ENCODE measurements at places on chromosomes 5 and 9. TPM values are rescaled to one million over a fixed set of nuclear protein-coding genes. Genes with fewer than 3 reads are reported as not detected.
A peak's percentile ranks its signal among the peaks of the same experiment; 100 is the strongest.

GRCh38 chr5:137954131-137954879, 65.0 kb downstream of the PKD2L2 start:
- H3K4me3 ChIP-seq, result no peak overlapping the region
- peaks cover 2% of the 10 kb centered on the region for H3K4me1 ChIP-seq
- H3K27me3 ChIP-seq, result no peaks in the 10 kb centered on the region
- DNase-seq, result peak; percentile 62

Gene CYSTM1
- total RNA-seq, result 32.1 TPM

Gene ITK
- total RNA-seq, result 1.5 TPM

Gene CDH9
- not detected for total RNA-seq

- no peaks in the 10 kb centered on the region for H3K36me3 ChIP-seq
- H3K27me3 ChIP-seq, result no peaks in the 10 kb centered on the region
- H3K4me1 ChIP-seq, result no peaks in the 10 kb centered on the region
- DNase-seq, result no peak
Observed at GRCh38 chr5:58849921-58850667, 267.2 kb downstream of the RAB3C start.

- no peaks in the 10 kb centered on the region for H3K36me3 ChIP-seq
- no peaks in the 10 kb centered on the region for H3K4me1 ChIP-seq
- no peaks in the 10 kb centered on the region for H3K27me3 ChIP-seq
- no peak overlapping the region for H3K27ac ChIP-seq
- DNase-seq, result no peak
Observed at GRCh38 chr5:144191998-144192397, 21.3 kb downstream of the KCTD16 start.

DNA sequence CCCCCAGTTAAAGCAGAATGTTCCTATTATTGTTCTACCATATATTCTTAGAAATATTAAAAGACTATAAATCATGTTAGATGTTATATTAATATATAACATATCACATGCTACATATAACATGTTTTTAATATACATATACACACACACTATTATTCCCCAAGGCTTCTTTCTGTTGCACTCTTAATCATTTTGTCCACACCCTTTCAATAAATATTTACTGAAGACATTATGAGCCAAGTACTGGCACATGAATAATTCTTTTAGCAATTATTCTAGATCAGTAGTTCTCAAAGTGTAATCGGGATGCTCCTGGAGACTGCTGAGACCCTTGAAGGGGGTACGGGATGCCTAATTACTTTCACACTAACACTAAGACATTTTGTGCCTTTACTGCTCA, 143.9 kb downstream of the GNAQ start:
- DNase-seq, result no peak
- H3K27ac ChIP-seq, result no peak overlapping the region
- H3K36me3 ChIP-seq, result no peaks in the 10 kb centered on the region
- no peak overlapping the region for H3K4me3 ChIP-seq
- H3K4me1 ChIP-seq, result peaks cover 3% of the 10 kb centered on the region
- H3K27me3 ChIP-seq, result no peaks in the 10 kb centered on the region

- no peaks in the 10 kb centered on the region for H3K36me3 ChIP-seq
- H3K27ac ChIP-seq, result no peak overlapping the region
- DNase-seq, result no peak
- no peaks in the 10 kb centered on the region for H3K27me3 ChIP-seq
Observed at GRCh38 chr9:17839776-17840175, 260.9 kb downstream of the SH3GL2 start.

DNA sequence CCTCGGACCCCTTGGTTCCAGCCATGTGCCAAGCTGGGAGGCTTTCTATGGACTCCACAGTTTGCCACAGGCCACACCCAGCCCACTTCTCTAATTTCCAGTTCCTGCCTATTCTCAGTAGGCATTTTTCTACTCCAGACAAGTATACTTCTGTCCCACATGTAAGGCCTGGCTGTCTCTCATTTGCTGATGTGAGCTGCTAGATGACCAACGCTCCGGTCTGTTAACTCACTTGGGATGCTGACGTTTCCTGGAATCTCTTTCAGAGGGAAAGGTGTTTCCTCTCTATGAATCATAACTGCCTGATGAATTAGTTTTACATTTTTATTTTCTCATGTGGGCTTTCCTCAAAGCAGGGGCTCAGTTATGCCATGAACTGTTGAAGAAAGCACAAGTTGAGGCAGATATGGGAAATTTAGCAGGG, 36.3 kb downstream of the ERGIC1 start:
- H3K4me3 ChIP-seq, result no peak overlapping the region
- H3K27ac ChIP-seq, result peak overlapping the region; percentile 76
- no peaks in the 10 kb centered on the region for H3K36me3 ChIP-seq
- H3K27me3 ChIP-seq, result no peaks in the 10 kb centered on the region

Gene MAP1B
- total RNA-seq, result 37.7 TPM

- H3K27me3 ChIP-seq, result no peaks in the 10 kb centered on the region
- DNase-seq, result no peak
- no peaks in the 10 kb centered on the region for H3K36me3 ChIP-seq
- no peak overlapping the region for H3K4me3 ChIP-seq
Observed at GRCh38 chr5:157336423-157336744, 70.5 kb downstream of the CYFIP2 start.

Gene GZMA
- total RNA-seq, result 0.92 TPM

DNA sequence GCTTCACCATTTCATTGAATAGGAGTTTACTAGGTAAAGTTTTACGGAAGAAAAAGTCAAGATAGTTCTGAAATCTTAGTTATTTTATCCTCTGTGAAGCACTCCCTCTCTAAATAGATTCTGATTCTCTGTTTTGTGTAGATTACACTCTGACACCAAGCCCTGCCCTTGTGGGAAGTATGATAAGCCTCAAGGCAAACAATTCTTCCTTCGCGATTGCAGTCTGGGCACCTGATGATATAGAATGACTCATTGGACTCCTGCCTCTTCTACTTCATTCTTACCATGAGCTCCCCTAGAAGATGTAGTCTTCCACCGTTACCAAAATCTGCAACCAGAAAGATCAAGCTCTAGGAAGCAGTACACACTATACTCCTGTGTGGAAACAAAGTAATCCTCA, 626.9 kb upstream of the PTGER4 start:
- no peaks in the 10 kb centered on the region for H3K36me3 ChIP-seq
- H3K4me3 ChIP-seq, result no peak overlapping the region
- DNase-seq, result no peak
- H3K27ac ChIP-seq, result no peak overlapping the region
- H3K4me1 ChIP-seq, result no peaks in the 10 kb centered on the region
- H3K27me3 ChIP-seq, result no peaks in the 10 kb centered on the region

DNA sequence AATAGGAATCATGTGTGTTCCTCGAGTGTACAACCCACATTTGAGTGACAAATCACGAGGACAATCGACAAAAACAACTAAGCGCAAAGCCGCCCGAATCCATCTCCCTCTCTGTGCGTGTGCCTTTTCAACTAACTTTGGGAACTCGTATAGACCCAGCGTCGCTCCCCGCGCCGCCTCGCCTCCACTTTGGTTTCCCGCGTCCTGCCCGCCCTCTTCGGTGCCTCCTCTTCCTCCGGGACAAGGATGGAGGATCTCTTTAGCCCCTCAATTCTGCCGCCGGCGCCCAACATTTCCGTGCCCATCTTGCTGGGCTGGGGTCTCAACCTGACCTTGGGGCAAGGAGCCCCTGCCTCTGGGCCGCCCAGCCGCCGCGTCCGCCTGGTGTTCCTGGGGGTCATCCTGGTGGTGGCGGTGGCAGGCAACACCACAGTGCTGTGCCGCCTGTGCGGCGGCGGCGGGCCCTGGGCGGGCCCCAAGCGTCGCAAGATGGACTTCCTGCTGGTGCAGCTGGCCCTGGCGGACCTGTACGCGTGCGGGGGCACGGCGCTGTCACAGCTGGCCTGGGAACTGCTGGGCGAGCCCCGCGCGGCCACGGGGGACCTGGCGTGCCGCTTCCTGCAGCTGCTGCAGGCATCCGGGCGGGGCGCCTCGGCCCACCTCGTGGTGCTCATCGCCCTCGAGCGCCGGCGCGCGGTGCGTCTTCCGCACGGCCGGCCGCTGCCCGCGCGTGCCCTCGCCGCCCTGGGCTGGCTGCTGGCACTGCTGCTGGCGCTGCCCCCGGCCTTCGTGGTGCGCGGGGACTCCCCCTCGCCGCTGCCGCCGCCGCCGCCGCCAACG, at the start of gene GPR150:
Gene GPR150 (plus strand): TSS at position 58 of the 840 bp plus-strand sequence. CDS start 189 bp downstream, at position 247.
- no peaks in the 10 kb centered on the region for H3K36me3 ChIP-seq
- H3K27me3 ChIP-seq, result no peaks in the 10 kb centered on the region
- no peak for DNase-seq
- no peak within 1 kb of the TSS for H3K27ac ChIP-seq

- DNase-seq, result no peak
- H3K36me3 ChIP-seq, result no peaks in the 10 kb centered on the region
- no peaks in the 10 kb centered on the region for H3K27me3 ChIP-seq
- H3K27ac ChIP-seq, result peak overlapping the region; percentile 83
- H3K4me3 ChIP-seq, result peak overlapping the region; percentile 11
- H3K4me1 ChIP-seq, result peaks cover 39% of the 10 kb centered on the region
Observed at GRCh38 chr9:121294151-121294743, 26.3 kb downstream of the GSN start.

DNA sequence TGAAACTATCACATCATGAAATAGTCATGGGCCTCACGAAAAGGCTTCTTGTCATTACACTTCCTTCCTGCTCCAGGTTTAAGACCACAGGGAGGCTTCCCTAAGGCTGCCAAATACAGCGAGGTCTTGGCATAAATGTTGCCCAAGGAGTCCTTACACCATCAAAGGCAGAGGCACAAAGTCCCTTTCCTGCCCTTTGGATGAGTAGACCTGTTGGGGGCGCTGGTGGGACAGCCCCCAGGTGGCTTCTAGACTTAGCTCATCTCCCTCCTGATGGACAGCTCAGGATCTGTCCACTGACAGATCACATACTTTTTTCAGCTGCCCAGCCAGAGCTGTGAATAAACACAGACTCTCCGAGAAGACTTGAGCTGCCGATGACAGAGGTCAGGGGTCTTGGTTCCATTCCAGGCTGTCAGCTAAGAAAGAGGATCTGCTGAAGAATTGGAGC, 15.5 kb upstream of the MEGF9 start:
- no peak overlapping the region for H3K27ac ChIP-seq
- H3K27me3 ChIP-seq, result no peaks in the 10 kb centered on the region
- no peaks in the 10 kb centered on the region for H3K36me3 ChIP-seq
- no peaks in the 10 kb centered on the region for H3K4me1 ChIP-seq
- H3K4me3 ChIP-seq, result no peak overlapping the region
- DNase-seq, result no peak

Gene ALG2
- total RNA-seq, result 39.1 TPM

Gene SCAMP1
- total RNA-seq, result 35.7 TPM

All from ovary (tissue), 10 donors.